Activated CD8-positive, alpha-beta memory T cell treated with anti-CD3 and anti-CD28 coated beads for 1 hour (primary cell): ENCODE measurements at places on chromosomes 5 and 9.

DNA sequence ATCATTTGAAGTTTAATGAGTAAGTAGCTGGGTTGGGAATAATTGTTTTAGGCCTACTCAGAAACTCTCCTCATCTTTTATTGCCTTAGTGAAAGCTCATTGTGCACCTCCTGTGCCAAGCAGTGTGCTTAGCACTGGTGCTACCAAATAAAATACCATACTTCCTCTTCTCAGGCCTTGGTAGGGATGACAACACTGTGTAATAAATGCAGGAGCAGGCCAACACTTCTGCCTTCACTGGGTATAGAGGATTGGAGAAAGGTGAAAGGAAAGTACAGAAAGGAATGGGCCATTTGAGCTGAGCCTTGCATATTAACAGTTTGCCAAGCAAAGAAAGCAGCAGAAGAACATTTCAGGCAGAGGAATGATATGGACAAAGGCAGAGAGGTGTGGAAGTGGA is 285.7 kb downstream of the NR3C1 start:
- DNase-seq: no peak

DNA sequence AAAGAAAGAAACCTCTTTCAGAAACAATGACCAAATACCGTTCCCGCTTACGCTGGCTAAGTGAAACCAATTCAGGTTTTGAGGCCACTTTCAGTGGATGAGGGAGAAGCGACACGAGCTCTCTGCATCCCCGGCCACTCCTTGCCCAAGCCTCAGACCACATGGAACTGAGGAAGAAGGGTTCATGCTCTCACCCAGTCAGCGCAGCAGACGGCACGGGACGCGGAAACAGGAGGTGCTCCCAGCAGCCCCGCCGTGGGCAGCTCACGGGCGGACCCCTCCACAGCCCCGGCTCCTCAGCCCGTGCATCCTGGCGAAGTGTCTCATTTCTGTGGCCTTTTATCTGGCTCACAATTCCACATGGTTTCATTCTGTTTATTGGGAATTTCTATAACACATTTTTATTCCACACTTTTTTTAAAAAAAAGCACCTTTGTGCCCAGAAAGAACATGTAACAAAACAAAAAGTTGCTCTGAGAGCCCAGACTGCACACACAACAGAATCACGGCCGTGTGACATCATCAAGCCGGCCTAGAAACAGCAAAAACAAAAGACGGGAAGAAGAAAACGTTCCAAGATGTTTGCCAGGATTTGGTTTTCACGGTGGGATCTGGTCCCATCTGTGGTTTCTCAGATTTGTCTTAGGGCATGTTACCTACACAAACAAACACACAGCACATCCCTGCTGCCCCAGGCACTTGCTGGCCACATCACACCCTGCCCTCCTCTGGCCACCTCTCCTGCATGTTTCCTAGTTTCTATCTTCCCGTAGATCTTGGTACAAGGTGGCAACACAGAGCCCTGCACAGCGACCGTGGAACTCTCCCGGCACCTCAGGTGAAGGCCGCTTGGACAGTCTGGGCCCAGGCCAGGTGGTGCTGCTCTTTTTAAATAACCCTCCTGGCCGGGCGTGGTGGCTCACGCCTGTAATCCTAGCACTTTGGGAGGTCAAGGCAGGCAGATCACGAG is 16.2 kb downstream of the QSOX2 start:
- no peak for DNase-seq

GRCh38 chr9:90864779-90865178 is 63.2 kb downstream of the SYK start:
- DNase-seq: no peak

- no peak for DNase-seq
Measured at GRCh38 chr9:137044502-137045177, 1.3 kb downstream of the NPDC1 start.

DNA sequence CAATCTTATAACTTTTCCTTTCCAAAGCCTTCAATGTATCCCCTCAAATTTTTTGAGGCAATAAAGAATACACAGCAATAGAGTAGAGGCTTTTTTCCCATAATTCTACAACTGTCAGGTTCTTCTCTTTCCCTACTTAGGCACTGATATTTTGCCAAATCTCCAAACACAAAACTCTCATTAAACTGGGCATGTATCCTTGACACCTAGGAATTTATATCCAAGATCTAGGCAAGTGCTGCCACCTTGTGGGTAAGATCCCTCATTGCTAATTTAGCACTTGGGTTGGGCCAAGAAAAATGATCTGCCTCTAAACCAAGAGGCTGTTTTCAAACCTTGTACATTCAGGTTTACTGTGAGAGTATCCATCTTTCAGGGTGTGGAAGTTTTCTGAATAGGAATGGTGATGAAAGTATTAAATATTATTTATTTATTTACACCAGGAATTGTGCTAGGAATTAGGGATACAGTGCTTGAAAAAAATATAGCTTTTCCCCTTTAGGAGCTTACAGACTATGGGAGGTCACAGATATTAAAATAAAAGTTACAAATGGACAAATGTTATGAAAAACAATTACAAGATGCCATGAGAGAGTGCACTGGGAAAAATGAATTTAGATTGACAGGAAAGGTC is 17.6 kb downstream of the TSTD2 start:
- DNase-seq: peak; percentile 34

GRCh38 chr5:44997506-44997905 is 188.8 kb downstream of the MRPS30 start:
- DNase-seq: no peak

GRCh38 chr5:128376577-128376976 is 161.5 kb downstream of the FBN2 start:
- no peak for DNase-seq

- DNase-seq: no peak
Measured at GRCh38 chr5:149829954-149830353, 99.8 kb downstream of the PPARGC1B start.

DNA sequence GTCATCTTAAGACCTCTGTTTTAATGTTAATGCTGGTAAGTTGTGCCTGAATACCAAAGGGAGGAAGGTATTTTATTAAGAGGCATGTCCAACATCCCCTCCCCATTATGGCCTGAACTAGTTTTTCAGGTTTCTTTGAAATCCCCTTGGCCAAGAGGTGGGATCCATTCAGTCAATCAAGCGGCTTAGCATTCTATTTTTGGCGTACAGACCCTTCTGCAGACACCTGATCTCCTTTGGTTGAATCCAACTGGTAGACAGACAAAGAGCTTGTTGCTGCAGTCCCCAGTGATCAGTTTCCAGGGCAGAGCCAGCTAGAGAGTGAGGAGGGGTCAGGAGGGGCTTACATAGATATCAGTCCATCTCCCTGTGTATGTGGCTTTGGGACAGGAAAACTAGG is 7.9 kb upstream of the KCNMB1 start:
- DNase-seq: no peak

DNA sequence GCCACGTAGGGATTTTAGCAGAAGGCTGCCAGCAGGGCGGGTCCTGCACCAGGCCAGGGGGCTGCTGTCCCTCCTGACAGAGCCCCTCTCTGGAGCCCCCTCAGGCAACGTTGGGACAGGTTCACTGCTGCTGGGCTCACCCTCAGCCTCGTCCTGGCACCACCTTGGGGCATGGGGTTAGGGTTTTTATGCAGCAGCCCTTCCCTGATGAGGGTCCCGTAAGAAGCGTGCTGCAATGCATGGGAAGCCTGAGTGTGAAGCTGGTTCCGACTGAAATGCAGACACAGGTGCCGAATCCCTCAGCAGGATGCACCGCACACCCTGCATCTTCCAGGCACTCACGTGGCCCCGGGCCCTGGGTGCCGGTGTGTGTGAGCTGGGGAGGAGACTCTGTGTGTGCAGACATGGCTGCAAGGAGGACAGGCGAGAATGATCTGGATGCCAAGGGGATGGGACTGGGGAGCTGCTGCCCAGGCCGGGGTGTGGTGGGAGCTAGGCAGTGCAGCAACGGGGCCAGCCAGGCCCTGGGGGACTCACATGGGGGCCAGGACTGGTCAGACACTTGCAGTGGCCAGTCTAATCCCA is 27.1 kb downstream of the ZDHHC11B start:
- DNase-seq: no peak

GRCh38 chr9:33852216-33852826 is 35.4 kb downstream of the UBE2R2 start:
- peak; percentile 21 for DNase-seq

- DNase-seq: no peak
Measured at GRCh38 chr9:6605202-6605601, 40.3 kb downstream of the GLDC start.

DNA sequence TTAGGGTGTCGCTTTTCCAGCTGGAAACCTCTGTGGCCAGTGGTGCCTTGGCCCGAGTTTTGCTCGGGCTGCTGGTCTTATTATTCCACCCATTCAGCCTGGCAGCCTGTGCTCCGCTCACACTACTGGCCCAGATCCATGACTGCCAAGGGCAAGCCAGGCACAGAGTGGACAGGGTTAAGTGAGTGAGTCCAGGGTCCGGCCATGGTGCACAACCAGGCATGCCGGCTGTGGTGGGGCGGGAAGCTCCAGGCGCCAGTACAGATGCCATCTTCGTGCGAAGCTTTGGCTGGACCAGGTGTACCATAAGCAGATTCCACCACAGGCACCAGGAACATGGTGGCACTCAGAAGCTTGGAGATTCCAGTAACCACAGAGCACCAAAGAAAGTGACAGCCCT is 580.2 kb upstream of the FAM174A start:
- DNase-seq: no peak

DNA sequence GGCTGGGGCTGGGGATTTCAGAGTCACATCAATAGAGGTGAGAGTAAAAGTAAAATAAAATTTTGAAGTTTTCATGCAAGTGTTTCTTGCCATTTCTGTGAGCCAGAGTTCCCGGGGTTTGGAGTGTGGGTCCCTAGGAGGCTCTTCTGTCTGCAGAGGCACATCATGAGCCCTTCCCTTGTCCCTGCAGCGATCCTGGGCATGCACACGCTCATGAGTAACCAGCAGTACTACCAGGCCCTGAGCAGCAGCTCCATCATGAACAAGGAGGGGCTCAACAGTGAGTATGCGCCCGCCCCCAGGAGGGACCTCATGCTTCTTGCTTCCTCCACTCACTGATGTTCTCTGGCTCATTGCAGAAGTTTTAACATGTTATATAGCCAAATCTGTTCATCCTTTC is 61.1 kb downstream of the TMOD1 start:
- no peak for DNase-seq

- DNase-seq: no peak
Measured at GRCh38 chr5:71615809-71616208, 28.7 kb downstream of the MCCC2 start.

DNA sequence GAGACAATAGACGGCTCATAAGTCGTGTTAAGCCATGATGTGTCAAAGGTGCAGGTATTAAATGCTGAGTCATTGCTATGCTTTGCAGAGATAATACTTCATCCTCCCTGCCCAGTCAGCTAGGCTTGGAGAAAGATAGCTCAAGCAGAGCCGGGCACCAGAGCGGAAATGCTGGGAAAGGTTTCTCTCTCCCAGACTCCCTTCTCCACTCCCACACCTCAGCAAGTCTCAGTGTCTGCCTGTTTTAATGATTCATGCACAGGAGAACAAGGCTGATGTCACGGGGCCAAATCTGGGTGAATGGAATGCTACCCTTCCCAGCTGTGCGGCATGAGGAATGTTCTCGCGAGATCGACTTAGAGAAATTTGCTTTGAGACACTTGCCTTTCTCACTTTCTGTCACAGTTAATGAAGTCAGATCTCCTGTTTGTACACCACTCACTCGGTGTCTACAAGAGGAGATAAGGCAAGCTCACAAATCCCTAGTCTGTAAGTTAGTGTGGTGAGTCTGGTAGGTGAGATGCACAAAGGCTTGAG is 204.4 kb downstream of the EFNA5 start:
- no peak for DNase-seq

DNA sequence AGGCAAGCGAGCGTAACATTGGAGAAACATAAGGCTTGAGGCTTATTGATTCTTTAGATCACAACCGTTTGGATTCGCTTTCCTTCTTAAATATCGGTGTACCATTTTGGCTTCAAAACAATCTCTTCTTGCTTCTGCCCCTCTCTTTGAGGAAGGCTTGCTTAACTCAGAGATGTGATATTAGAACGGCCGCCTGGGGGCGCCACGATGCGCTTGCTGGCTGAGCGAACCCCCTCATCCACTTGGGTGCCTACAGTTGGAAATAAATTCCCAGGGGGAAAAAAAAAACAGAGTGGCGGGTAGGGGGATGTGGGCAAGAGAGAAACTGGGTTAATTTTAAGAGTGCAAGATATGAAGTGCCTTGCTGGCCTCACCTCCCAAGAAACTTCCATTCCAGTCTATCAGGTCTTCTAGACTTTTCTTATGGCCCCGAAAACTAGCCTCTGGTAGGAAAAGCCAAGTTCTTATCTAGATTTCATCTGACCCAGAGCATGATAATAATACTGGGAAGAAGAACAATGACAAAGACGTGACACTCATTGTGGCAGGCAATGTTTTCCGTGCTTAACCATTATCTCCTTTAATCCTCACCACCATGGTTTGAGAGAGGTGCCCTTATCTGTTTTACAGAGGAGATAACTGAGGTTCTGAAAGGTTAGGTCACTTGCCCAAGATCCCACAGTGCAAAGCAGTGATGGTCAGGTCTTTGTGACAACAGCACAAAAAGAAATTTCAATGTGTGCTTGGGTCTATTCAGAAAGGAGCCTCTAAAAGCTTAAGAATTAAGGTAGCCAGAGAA is 115.8 kb downstream of the DPYSL3 start:
- no peak for DNase-seq

DNA sequence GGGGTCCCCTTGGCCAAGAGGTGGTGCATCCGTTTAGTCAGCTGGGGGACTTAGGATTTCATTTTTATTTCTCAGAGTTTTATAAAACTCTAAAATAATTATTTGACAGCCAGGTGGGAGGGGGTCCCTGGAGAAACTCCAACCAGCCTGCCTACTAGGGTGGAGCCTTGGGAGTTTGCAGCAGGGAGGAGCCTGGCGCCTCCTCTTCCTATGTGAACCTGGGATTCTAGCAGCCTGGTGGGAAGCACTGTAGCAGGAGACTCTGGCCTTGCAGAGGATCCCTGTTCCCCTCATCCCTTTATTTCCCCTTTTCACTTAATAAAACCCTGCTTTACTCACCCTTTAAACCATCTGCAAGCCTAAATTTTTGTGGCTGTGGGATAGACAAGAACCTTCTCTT is 50.8 kb downstream of the FXN start:
- no peak for DNase-seq

GRCh38 chr9:118568704-118569103 is 800.5 kb downstream of the BRINP1 start:
- no peak for DNase-seq

GRCh38 chr5:8522646-8523045 is 653.7 kb downstream of the MTRR start:
- no peak for DNase-seq

GRCh38 chr5:140351609-140352334 is 5.4 kb upstream of the HBEGF start:
- no peak for DNase-seq
